ENCODE measurements at places on chromosomes 4 and X. TPM values are rescaled to one million over a fixed set of nuclear protein-coding genes. Genes with fewer than 3 reads are reported as not detected.
A peak's percentile ranks its signal among the peaks of the same experiment; 100 is the strongest.

- no peak for DNase-seq
These were observed 43.8 kb upstream of the UGDH start for GRCh38 chr4:39571054-39571453.

DNA sequence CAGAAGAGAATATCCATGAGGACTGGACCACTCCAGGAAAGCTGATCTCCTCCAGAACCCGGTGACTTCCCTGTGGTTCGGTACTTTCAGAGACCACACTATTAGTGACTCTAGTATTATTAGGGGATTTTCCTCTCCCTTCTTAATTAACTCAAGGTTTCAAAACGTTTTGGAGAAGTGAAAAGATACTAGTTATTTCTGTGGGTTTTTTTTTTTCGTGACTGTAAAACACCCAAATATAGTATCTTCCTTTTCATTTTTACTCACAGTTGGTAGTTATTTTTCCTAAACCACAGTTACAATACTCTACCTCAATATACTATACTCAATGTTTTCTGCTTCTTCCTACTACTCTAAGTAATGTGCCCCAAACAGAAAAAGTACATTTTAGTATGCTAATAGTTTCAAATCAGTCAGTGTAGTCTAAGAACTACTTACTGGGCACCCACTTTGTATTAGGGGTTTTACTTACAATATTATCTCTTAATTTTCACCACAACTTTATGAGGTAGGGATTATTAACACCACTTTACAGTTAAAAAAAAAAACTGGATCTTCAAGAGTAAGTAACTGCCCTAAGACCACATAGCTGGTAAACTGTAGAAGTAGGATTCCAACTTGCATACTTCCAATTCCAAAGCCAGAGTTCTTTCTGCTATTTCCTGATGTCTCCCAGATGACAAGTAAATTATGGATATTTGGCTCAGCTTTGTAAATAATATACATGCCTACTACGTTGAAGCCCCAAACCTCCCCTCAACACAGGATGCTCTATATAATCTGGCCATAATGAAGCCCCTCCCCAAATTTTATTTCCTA, 45.0 kb downstream of the SLC9A7 start:
- DNase-seq, result no peak

DNA sequence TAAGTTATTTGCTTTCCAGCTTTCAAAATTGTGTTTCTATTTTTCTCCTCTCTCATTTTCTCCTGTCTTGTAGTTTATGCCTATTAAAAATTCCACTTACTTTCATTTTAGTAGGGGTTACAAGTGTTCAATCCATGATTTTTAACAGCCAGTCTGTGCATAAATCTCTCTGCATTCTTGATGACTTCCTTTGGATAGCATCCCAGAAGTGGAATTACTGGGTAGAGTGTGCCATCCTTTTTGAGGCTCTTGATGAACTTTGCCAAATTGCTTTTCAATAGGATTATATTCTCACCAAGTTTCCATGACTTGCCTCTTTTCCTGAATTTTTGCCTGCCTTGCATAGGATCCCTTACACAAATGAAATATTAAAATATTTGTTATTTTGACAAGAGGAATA, 58.5 kb downstream of the DIPK2B start:
- DNase-seq, result no peak

DNA sequence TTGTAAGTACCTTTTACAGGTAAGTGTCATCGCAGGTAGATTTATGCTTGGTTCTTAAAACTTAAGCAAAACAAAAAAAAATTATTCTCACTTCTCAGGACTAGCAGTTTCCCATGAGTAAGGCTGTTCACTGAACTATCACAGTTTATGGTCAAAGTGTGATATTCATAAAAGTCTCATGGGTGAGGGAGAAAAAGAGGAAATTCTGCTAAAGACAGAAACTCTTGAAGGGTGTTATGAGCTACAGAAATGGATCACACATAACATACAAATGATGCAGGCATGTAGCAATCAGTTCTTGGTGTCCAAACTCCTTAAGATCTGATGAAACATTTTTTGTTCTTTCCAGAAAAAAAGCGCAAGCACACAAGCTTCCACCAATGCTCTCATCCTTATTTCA, 8.5 kb downstream of the RAB9A start:
- DNase-seq, result no peak

- no peak for DNase-seq
These were observed 321 bp upstream of the HPRT1 start for GRCh38 chrX:134459683-134460004.

DNA sequence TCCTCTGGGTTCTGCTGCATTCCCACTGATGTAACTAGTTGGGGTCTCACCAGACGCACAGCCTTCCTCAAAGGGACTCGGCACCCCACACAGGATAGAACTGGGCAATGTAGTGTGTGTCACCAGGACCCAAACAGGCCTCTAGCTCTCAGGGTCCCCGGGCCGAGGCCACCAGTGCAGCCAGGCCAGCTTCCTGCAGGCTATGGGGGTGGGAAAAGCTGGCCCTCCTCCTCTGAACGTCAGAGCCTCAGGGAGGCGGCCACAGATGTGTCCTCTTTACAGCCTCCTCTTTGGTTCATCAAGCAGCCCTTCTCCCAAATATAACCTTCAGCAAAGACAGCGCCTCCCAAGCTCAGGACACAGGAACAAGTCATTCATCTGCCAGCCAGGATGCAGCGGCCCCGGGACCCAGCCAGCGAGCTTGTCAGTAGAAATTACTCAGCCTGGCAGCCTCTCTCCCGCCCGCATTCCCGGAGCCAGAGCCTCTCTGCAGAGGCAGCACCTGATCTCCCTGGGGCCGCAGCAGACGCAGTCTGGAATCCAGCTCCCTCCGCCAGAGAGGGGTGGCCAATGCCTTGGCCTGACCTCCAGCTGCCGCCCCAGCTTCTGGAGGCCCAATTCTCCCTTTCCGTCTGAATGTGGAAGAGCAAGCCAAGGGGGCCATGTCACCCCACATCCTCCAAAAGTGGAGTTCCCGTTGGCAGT, 288.5 kb downstream of the FBXW7 start:
- DNase-seq, result no peak

- DNase-seq, result no peak
These were observed 652.9 kb downstream of the ADGRL3 start for GRCh38 chr4:61853041-61853440.

GRCh38 chrX:11786862-11787261, 28.8 kb downstream of the MSL3 start:
- DNase-seq, result no peak

- DNase-seq, result peak; percentile 2
These were observed 34.5 kb upstream of the WAS start for GRCh38 chrX:48649102-48649501.

GRCh38 chr4:70688795-70689231, 481 bp downstream of the UTP3 start:
- DNase-seq, result no peak

GRCh38 chrX:47808904-47809788, 27.6 kb upstream of the ZNF81 start:
- no peak for DNase-seq

DNA sequence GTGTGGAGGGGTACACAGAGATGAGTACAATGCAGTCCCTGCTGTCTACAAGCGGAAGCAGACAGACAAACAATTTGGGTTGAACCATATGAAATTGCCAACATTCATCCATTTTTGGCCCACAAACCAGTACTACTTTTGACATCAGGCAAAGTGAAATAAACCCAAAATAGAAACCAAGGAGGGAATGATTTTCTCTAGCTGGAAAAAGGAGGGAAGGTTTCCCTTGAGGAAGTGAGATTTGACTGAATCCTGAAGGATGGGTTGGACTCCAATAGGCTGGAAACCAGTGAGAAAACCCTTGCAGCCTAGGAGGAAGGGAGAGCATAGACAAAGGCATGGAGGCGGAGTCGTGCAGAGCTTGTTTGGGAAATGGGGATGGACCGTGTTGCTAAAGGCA, 63.5 kb upstream of the PJA1 start:
- no peak for DNase-seq

- no peak for DNase-seq
These were observed 33.9 kb downstream of the FBXW7 start for GRCh38 chr4:152501846-152502536.

- DNase-seq, result peak; percentile 71
These were observed 40.1 kb upstream of the SETD7 start for GRCh38 chr4:139596034-139596683.

DNA sequence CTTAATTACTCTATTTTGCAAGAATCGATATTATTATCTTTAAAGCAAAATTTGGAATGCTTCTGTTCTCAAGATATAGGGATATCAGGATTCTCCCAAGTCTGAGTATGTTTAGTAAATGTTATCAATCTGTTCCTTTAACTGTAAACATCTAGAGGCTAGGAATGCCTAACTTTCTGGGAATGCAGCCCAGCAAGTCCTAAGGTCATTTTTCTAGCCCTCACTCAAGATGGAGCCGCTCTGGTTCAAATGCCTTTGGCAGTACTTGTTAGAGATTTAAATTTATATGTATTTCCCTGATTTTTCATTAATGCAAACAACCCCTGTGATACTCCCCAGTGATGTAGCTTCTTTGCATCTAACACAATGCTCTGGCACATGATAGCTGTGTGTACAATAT, 623.8 kb upstream of the LCORL start:
- DNase-seq, result no peak

GRCh38 chr4:93646233-93646930, 182.2 kb upstream of the ATOH1 start:
- no peak for DNase-seq

DNA sequence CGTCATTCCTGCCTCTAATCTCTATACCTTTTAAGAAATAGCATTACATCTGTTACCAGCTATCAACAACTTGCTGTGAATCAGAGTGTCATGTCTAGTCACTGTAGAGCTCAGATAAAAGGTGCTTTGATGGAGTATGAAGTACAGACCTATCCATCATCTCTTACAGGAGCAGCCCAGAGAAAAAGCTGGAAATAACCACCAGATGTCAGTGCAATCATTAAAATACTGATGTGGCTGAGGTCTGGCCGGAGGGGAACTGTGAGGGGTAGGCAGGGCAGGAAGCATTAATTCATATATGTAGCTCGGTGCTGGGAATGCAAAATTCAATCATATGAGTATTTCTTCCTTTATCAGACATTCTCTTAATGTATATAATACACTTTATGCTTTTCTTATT, 100.6 kb downstream of the AKAP4 start:
- DNase-seq, result no peak

DNA sequence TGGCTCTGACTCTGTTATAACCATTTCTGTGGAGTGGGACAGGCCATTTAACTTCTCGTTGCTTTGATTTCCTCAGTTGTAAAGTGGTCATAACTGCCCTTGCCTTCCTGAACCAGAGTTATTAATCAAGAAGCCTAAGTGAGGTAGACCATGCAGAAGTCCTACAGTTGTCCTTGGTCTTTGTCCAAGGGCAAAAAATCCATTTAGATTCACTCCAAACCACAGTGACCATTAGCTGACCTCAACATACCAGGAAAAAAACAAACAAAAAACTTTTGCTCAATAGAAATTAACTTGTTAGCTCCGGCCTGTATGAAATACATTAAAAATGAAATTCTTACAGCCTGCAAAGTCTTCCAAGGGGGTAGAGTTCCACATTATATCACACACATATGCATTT, 52.7 kb downstream of the TBC1D9 start:
- DNase-seq, result no peak

DNA sequence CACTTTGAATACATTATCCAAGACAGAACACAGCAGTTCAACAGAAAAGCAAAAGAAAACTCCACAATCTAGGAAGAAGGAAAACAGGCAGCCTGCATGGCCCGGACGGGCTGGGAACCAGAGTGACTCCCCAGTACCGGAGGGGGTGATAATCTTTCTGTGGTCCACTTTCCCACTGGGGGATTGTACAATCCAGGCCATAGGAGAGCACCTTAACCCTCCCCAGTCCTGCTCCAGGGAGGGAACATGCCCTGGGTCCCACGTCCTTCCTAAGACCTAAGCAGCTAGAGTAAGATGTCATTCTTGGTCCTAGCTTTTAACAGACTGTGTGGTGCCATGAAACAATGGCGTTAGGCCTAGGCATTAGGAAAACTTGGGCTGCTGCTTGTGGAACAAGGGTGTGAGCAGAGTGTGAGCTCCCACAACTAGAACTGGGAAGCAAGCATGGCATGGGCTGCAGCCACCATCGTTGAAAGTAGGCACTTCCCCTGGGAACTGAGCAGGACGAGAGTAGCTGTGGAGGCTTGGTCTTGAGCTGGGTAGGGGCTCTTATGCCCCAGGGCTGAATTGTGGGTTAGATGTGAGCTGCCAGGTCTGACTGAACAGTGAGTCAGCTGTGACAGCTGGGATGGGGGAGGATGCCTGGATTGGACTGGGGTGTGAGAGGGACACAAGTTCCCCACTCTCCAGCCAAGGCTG, 42.4 kb downstream of the NAT8L start:
- no peak for DNase-seq

DNA sequence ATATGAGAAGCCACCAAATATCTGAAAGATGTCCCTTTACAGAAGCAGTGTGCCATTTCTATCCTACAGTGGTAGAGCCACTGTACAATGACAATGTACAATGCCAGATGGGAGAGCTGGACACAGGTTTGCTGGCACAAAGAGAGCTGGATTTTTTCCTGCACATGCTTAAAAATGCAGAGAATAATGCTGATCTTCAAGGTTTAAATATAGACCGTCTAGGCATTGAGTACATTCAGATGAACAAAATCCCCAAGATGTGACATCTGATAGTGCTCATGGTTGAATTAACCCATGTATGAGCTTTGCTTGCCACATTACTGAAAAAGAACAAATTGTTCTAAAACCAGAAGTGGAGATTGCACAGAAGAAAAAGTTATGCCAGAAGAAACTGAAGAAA, 11.7 kb downstream of the ADGRL3 start:
- DNase-seq, result no peak

DNA sequence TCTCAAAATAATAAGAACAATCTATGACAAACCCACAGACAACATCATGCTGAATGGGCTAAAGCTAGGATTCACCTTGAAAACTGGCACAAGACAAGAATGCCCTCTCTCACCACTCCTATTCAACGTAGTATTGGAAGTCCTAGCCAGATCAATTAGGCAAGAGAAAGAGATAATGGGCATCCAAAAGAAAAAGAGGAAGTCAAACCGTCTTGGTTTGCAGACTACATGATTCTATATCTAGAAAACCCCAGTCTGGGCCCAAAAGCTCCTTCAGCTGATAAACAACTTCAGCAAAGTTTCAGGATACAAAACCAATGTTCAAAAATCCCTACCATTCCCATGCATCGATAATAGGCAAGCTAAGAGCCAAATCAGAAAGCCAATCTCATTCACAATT, 59.0 kb downstream of the CHM start:
- no peak for DNase-seq

- no peak for DNase-seq
These were observed 210.7 kb upstream of the MAD2L1 start for GRCh38 chr4:120277391-120277790.

Gene CTAG1A
- total RNA-seq, result 0.54 TPM

Gene CXorf49
- not detected for total RNA-seq

Gene CNGA1
- total RNA-seq, result not detected

Gene CENPVL2
- total RNA-seq, result not detected

Gene ADH4
- total RNA-seq, result 1.3 TPM

Gene ERCC6L
- total RNA-seq, result not detected

Gene DDX60
- 7.2 TPM for total RNA-seq

Gene LDB2
- total RNA-seq, result 28.5 TPM

Gene FGFR3
- total RNA-seq, result 0.71 TPM

Gene PAGE4
- not detected for total RNA-seq

Gene RPS6KA6
- 3.2 TPM for total RNA-seq

Gene NKRF
- 6.1 TPM for total RNA-seq

Gene CXorf65
- total RNA-seq, result not detected

Gene TRAM1L1
- total RNA-seq, result 2.9 TPM

Gene OCRL
- 15.1 TPM for total RNA-seq
